Fibroblast of skin of left quadriceps (primary cell): ENCODE measurements at places on chromosomes 4 and X.
A peak's percentile ranks its signal among the peaks of the same experiment; 100 is the strongest.

- DNase-seq, result no peak
These were observed at the start of gene DAPP1 for GRCh38 chr4:99816545-99817308. Gene DAPP1 (plus strand): TSS chr4:99816827. CDS start chr4:99816914, 87 bp downstream.

DNA sequence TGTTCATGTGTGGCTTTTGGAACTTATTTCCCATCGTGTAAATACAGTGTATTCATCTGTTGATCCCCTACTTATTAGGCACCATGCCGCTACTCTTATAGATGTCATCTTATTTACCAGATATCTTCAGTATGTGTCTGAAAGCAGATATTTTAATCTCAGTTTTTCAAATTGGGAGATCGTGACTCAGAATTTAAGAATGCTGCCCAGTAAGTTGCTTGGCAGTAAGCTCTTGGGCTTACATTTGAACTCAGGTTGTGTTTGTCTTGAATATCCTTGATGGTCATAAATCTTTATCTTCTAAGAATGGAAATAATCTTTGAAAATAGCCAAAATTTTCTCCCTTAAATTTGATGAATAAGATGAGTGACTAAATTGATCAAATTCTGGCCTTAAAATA is 45.9 kb upstream of the RPA4 start:
- DNase-seq, result no peak

GRCh38 chrX:150643958-150644357 is 49.2 kb upstream of the MTMR1 start:
- no peak for DNase-seq

DNA sequence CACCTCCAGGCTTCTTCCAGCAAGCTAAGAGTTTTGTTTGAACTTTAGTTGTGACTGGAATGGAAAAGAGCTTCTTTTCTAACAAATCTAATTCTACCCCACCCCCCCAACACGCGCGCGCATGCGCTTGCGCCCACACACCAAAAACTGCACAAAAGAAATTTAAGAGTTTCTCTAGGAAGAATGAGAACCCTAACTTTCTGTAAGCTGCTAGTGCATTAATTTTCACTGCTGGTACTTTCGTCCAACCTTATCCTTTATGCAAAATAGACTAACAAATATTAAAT is 9.0 kb upstream of the INTU start:
- no peak for DNase-seq

- no peak for DNase-seq
These were observed 258.7 kb downstream of the GRIA3 start for GRCh38 chrX:123442764-123443163.

DNA sequence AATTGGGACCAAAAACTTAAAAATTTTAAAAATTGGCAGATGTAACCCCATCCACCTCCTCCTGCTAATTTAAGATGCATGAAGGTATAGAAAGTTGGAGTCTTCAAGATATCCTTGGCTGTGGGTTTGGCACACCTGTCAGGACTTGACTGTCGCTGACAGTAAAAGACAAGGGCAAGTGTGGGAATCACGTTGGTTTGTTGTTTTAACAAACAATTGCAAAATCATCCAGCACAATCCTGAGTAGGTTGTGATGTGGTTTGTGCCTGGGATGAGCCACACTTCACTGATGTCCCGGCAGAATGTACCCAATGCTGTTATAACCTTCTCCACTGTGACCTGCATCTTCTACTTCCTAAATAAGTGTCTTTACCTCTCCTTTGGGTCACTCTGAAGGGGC is 24.0 kb downstream of the HOPX start:
- DNase-seq, result no peak

DNA sequence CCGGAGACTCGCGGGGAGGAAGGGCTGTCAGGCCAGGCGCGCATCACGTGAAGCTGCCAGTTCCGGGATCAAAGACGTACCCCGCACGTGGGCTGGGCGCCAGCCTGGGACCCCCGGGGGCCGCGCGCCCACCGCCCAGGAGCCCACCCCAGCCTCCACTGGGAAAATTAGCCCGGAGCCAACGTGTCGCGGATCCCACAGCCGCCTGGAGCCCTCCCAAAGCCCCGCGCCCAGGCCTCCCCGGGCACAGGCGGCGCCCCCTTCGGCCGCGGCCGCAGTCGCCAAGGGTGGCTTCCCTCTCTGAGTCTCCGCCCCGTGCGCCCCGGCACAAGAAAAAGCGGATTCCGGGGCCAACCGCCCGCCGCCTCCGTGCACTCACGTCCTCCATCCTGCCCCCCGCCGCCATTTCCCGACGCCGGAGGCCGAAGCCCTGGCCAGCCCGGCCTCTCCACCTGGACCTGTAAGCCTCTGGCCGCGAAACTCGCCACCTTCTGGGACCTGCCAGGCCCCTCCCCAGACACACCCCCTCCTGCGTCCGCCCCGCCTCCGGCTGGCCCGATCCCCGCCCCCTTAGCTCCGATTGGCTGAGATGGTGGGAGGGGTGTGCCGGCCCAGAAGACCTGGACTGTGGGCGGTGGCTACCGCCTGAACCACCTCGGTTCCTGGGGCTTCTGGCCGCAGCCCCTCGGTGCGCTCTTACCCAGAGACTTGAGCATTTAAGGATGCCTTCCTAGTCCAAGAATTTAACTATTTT is at the start of gene TMEM192:
Gene TMEM192 (minus strand): TSS at position 493 of the 754 bp plus-strand sequence. CDS start 87 bp downstream, at position 406.
- peak; percentile 75 for DNase-seq

GRCh38 chrX:112832481-112833095 is 8.0 kb downstream of the AMOT start:
- no peak for DNase-seq

- DNase-seq, result no peak
These were observed 197.6 kb upstream of the FAM9B start for GRCh38 chrX:9231491-9231890.

- no peak for DNase-seq
These were observed 34.7 kb upstream of the PRSS48 start for GRCh38 chr4:151242305-151242704.

GRCh38 chr4:35525192-35525978 is 718.9 kb downstream of the ARAP2 start:
- no peak for DNase-seq
